A375 (cell line): ENCODE measurements at places on chromosomes 12 and 14. TPM values are rescaled to one million over a fixed set of nuclear protein-coding genes. Genes with fewer than 3 reads are reported as not detected.

FBXL14 gene
- 18.3 and 22.2 TPM in 2 replicates for total RNA-seq

EPYC gene
- total RNA-seq, result not detected in 2 replicates

TMEM121 gene
- total RNA-seq, result 15.5 and 25.1 TPM in 2 replicates

CIROP gene
- total RNA-seq, result not detected in 2 replicates

CHPT1 gene
- total RNA-seq, result 45.6 and 61.7 TPM in 2 replicates

IQSEC3 gene
- total RNA-seq, result under 0.01 and 0.04 TPM in 2 replicates

DDHD1 gene
- 7.5 and 8.9 TPM in 2 replicates for total RNA-seq

RTN1 gene
- 0.32 and 0.34 TPM in 2 replicates for total RNA-seq

SLC4A8 gene
- 3.7 and 5.1 TPM in 2 replicates for total RNA-seq

BATF gene
- total RNA-seq, result not detected in 2 replicates

GPR132 gene
- total RNA-seq, result 0.16 TPM in 1 of 2 replicates, not detected in the other

SLC38A2 gene
- 248 and 336 TPM in 2 replicates for total RNA-seq

MYL6 gene
- 1,070 and 1,254 TPM in 2 replicates for total RNA-seq

RBP5 gene
- not detected in 2 replicates for total RNA-seq

PAH gene
- total RNA-seq, result not detected in 2 replicates

KRT71 gene
- not detected in 2 replicates for total RNA-seq

ETNK1 gene
- 29.0 and 32.3 TPM in 2 replicates for total RNA-seq

FOXN4 gene
- not detected in 2 replicates for total RNA-seq

ANAPC5 gene
- total RNA-seq, result 135 and 142 TPM in 2 replicates

ST8SIA1 gene
- total RNA-seq, result 1.3 and 1.9 TPM in 2 replicates
